ENCODE measurements at places on chromosomes 11 and 22. TPM values are rescaled to one million over a fixed set of nuclear protein-coding genes. Genes with fewer than 3 reads are reported as not detected.

GRCh38 chr11:75820645-75821044, 5.6 kb downstream of the UVRAG start:
- DNase-seq: no peak
- peak overlapping the region; percentile 15 for H3K27ac ChIP-seq
- H3K4me1 ChIP-seq: peaks cover 64% of the 10 kb centered on the region
- H3K36me3 ChIP-seq: no peaks in the 10 kb centered on the region
- H3K27me3 ChIP-seq: no peaks in the 10 kb centered on the region

- no peak overlapping the region for H3K4me3 ChIP-seq
- no peaks in the 10 kb centered on the region for H3K27me3 ChIP-seq
- H3K27ac ChIP-seq: peak overlapping the region; percentile 58
These were observed 12.9 kb upstream of the CDKN1C start for GRCh38 chr11:2898366-2899079.

Gene GPHA2
- total RNA-seq: not detected

DNA sequence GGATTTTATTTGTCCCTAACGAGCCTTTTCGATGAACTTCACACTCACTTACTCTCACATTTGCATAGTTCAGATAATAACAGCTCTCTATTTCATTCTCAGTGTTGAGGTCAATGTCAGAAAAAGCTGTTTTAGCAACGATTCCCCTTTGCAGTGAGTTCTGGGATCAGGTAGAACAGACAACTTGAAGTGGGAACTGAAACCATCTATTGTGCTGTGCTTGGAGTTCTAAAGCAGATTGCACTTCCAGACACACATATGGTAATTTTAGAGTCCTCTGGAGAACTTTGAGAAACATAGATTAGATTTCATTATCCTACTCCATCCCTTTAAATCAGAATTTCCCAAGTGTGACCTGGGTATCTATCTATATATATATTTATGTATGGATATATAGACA, 124.6 kb upstream of the BLID start:
- no peaks in the 10 kb centered on the region for H3K27me3 ChIP-seq
- no peak overlapping the region for H3K27ac ChIP-seq
- peaks cover under 1% of the 10 kb centered on the region for H3K4me1 ChIP-seq
- no peaks in the 10 kb centered on the region for H3K36me3 ChIP-seq
- DNase-seq: no peak

- DNase-seq: peak; percentile 86
- H3K27ac ChIP-seq: peak overlapping the region; percentile 88
- no peaks in the 10 kb centered on the region for H3K4me1 ChIP-seq
- no peaks in the 10 kb centered on the region for H3K36me3 ChIP-seq
- no peak overlapping the region for H3K4me3 ChIP-seq
These were observed 30.4 kb upstream of the MICAL2 start for GRCh38 chr11:12079726-12080556.

GRCh38 chr22:39546889-39547586, 14.5 kb upstream of the RPS19BP1 start:
- no peaks in the 10 kb centered on the region for H3K36me3 ChIP-seq
- DNase-seq: no peak
- H3K4me1 ChIP-seq: no peaks in the 10 kb centered on the region
- no peak overlapping the region for H3K27ac ChIP-seq
- no peak overlapping the region for H3K4me3 ChIP-seq

DNA sequence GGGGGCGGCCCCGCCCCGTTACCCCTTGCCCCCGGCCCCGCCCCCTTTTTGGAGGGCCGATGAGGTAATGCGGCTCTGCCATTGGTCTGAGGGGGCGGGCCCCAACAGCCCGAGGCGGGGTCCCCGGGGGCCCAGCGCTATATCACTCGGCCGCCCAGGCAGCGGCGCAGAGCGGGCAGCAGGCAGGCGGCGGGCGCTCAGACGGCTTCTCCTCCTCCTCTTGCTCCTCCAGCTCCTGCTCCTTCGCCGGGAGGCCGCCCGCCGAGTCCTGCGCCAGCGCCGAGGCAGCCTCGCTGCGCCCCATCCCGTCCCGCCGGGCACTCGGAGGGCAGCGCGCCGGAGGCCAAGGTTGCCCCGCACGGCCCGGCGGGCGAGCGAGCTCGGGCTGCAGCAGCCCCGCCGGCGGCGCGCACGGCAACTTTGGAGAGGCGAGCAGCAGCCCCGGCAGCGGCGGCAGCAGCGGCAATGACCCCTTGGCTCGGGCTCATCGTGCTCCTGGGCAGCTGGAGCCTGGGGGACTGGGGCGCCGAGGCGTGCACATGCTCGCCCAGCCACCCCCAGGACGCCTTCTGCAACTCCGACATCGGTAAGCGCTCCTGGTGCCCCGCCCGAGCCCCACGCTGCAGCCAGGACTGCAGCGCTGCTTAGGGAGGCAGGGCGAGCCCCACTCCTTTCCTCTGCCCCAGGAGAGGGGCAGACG, at the start of gene TIMP3:
Gene TIMP3 (plus strand): TSS at position 169 of the 700 bp plus-strand sequence. CDS start 297 bp downstream, at position 466.
- H3K36me3 ChIP-seq: no peaks in the 10 kb centered on the region
- DNase-seq: peak; percentile 96
- H3K27ac ChIP-seq: peak within 1 kb of the TSS; percentile 89
- H3K4me1 ChIP-seq: peaks cover 47% of the 10 kb centered on the region
- no peaks in the 10 kb centered on the region for H3K27me3 ChIP-seq

DNA sequence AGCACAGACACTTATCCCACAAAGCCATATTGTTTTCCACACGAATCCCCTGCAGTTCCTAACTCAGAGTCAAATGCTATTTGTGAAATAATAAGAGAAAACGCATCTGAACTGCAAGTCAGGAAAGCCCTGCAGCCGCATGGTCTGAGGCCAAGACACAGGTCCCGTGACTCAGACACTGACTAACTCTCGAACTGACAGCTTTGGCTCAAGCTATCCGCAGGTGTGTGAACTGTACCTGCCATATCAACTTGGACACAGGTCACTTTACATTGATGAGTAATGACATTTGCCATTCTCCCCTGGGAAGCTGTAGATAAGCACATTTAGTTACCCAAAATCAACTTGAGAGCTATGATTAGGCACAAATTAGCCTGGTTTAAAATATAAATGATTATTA, 34.9 kb upstream of the NFRKB start:
- H3K4me1 ChIP-seq: no peaks in the 10 kb centered on the region
- H3K27me3 ChIP-seq: no peaks in the 10 kb centered on the region
- no peaks in the 10 kb centered on the region for H3K36me3 ChIP-seq
- no peak for DNase-seq
- no peak overlapping the region for H3K27ac ChIP-seq

Gene WT1
- total RNA-seq: 1.5 TPM

DNA sequence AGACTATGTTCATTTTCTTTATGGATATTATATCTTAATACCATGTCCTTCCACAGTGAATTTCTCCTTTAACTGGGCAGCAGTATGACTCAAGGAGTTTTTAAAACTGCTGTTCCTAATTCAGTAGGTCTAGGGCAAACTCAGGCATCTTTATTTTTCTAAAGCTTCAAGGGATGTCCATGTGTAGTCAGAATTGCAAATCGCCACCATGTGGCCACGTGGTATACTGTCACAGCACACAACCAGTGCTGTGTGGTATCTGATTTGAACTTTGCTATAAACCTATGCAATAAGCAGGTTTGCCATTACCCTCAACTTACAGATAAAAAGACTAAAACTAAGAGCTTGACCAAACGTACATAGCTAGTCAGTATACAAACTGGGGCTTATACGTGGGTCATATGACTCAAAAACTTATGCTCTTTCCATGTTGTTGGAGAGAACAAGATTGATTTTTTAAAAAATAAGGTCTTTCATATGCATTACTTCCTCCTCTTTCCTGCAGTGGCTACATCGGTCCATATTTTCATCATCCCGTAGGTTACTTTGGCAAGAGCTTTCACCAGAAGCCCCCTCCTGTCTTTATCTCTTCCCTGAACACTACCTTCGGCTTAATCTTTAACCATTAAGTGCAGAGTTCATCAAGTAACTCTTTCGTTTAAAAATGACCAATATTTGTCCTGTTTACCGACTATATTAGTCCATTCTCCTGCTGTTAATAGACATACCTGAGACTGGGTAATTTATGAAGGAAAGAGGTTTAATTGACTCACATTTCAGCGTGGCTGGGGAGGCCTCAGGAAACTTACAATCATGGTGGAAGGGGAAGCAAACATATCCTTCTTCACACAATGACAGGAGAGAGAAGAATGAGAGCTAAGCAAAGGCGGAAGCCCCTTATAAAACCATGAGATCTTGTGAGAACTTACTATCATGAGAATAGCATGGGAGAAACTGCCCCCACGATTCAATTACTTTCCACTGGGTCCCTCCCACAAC, 8.0 kb upstream of the HTATIP2 start:
- no peak overlapping the region for H3K4me3 ChIP-seq
- no peaks in the 10 kb centered on the region for H3K36me3 ChIP-seq
- H3K27ac ChIP-seq: no peak overlapping the region

DNA sequence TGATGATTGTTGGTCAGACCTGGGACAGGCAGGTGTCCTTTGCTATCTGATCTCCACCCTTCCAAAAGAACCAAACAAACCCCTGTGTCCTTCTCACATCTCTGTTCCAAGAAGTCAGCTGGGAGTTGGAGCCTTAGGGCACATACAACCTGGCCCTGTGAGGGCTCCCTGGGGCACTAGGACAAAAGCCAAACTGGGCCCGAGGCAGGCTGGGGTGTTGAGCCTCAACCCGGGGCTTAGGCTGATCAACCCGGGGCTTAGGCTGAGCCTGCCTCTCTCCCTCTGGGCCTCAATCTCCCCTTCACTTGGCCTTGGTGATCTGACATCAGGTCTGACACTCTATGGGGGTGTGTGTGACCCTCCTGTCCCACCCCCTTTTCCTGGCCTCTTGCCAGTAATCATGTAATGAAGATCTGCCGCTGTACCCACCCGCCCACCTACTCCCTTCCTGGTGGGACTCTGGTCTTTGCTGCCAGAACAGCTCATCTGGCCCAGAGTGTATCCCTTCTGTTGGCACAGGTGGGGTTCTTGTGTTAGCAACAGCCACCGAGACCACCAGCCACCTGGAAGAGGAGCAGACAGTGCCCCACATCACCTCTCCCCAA, 22.8 kb upstream of the UVRAG start:
- no peak for DNase-seq
- H3K4me3 ChIP-seq: no peak overlapping the region
- no peaks in the 10 kb centered on the region for H3K27me3 ChIP-seq
- no peaks in the 10 kb centered on the region for H3K36me3 ChIP-seq

Gene IL18
- 18.6 TPM for total RNA-seq

DNA sequence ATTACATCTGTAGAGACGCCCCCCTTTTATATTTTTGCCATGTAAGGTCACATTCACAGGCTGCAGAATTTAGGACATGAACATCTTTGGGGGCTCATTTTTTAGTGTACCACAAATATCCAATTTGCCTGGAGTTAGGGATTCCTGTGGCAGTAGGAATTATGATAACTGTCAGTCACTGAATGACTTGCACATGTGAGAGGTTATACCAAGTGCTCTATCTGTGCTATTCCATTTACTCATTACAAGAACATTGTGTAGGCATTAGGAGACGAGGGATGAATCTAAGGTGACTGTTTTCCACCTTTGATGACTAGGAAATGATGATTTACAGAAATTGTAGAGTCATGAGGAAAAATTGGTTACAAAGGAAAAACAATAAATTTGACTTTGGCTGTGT, 79.3 kb downstream of the LIF start:
- no peak for DNase-seq
- H3K4me3 ChIP-seq: no peak overlapping the region
- H3K27ac ChIP-seq: no peak overlapping the region
- H3K36me3 ChIP-seq: no peaks in the 10 kb centered on the region
- no peaks in the 10 kb centered on the region for H3K4me1 ChIP-seq
- H3K27me3 ChIP-seq: peaks cover 18% of the 10 kb centered on the region

- H3K27me3 ChIP-seq: peaks cover 6% of the 10 kb centered on the region
- no peaks in the 10 kb centered on the region for H3K4me1 ChIP-seq
These were observed 39.2 kb upstream of the SLC36A4 start for GRCh38 chr11:93236741-93237675.

DNA sequence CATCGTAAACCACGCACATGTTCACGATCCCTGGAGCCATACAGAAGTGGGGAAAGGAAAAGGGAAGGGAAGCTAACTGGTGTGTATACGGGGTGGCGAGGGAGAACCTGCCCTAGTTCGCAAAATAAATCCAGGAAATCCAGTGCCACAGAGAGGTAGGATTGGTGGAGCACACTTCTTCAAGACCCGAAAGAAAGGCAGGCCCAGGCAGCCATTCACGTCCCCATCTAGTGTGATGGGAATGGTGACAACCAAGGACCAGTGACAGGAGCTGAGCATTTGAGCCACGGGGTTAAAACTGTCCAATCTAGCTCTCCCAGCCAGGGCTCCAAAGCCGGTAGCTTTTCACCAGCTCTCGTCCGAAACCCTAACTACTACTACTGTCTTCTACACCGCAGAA, 53.7 kb downstream of the IGSF9B start:
- no peaks in the 10 kb centered on the region for H3K27me3 ChIP-seq
- peaks cover 30% of the 10 kb centered on the region for H3K36me3 ChIP-seq
- no peaks in the 10 kb centered on the region for H3K4me1 ChIP-seq
- DNase-seq: peak; percentile 18
- no peak overlapping the region for H3K27ac ChIP-seq

- H3K27ac ChIP-seq: no peak overlapping the region
- H3K4me1 ChIP-seq: peaks cover 14% of the 10 kb centered on the region
- no peaks in the 10 kb centered on the region for H3K36me3 ChIP-seq
These were observed 52.7 kb downstream of the MPPED2 start for GRCh38 chr11:30533445-30533947.

Gene MAFF
- total RNA-seq: 18.8 TPM

Gene RFPL1
- total RNA-seq: not detected

Gene OR51B2
- 0.66 TPM for total RNA-seq

GRCh38 chr11:35787013-35787504, 124.5 kb downstream of the TRIM44 start:
- no peak overlapping the region for H3K27ac ChIP-seq
- no peak overlapping the region for H3K4me3 ChIP-seq
- H3K4me1 ChIP-seq: peaks cover 30% of the 10 kb centered on the region
- no peaks in the 10 kb centered on the region for H3K36me3 ChIP-seq
- DNase-seq: no peak

DNA sequence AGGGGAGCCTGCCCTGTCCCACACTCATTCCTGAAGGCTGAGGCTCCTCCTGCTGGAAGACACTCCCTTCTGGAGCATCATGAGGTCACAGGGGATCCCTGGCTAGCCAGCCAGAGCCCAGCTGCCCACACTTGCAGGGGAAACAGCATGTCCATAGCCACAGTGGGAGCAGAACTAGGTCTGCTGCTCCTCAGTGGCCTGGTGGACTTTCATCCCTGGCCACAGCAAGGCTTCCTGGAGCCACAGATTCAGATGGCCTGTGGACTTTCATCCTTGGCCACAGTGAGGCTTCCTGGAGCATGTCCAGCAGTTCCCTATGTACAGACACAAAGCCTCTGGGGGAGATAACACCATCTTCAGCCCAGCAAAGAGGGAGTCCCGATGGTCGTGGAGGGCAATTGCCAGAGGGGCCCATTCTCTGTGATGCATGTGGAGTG, 5.9 kb upstream of the APOL6 start:
- H3K4me3 ChIP-seq: no peak overlapping the region
- no peaks in the 10 kb centered on the region for H3K36me3 ChIP-seq
- peak; percentile 63 for DNase-seq
- peaks cover 28% of the 10 kb centered on the region for H3K4me1 ChIP-seq

Gene PRG2
- not detected for total RNA-seq

GRCh38 chr22:50250555-50251476, at the start of gene HDAC10:
Gene HDAC10 (minus strand): TSS chr22:50251265. CDS start chr22:50251032, 233 bp downstream.
- H3K27ac ChIP-seq: peak within 1 kb of the TSS; percentile 82
- no peaks in the 10 kb centered on the region for H3K27me3 ChIP-seq
- peak; percentile 88 for DNase-seq
- peaks cover 12% of the 10 kb centered on the region for H3K36me3 ChIP-seq

GRCh38 chr22:30297991-30298701, 8.8 kb upstream of the CASTOR1 start:
- peak overlapping the region; percentile 37 for H3K27ac ChIP-seq
- H3K4me3 ChIP-seq: no peak overlapping the region
- H3K4me1 ChIP-seq: peaks cover 49% of the 10 kb centered on the region
- peaks cover 38% of the 10 kb centered on the region for H3K36me3 ChIP-seq
- no peaks in the 10 kb centered on the region for H3K27me3 ChIP-seq
- DNase-seq: no peak

Data from sigmoid colon (tissue), 7 donors.